ENCODE measurements at places on chromosomes 1 and 21. TPM values are rescaled to one million over a fixed set of nuclear protein-coding genes. Genes with fewer than 3 reads are reported as not detected.
A peak's percentile ranks its signal among the peaks of the same experiment; 100 is the strongest.

LAMB3 gene
- 13.7 TPM for total RNA-seq

DNA sequence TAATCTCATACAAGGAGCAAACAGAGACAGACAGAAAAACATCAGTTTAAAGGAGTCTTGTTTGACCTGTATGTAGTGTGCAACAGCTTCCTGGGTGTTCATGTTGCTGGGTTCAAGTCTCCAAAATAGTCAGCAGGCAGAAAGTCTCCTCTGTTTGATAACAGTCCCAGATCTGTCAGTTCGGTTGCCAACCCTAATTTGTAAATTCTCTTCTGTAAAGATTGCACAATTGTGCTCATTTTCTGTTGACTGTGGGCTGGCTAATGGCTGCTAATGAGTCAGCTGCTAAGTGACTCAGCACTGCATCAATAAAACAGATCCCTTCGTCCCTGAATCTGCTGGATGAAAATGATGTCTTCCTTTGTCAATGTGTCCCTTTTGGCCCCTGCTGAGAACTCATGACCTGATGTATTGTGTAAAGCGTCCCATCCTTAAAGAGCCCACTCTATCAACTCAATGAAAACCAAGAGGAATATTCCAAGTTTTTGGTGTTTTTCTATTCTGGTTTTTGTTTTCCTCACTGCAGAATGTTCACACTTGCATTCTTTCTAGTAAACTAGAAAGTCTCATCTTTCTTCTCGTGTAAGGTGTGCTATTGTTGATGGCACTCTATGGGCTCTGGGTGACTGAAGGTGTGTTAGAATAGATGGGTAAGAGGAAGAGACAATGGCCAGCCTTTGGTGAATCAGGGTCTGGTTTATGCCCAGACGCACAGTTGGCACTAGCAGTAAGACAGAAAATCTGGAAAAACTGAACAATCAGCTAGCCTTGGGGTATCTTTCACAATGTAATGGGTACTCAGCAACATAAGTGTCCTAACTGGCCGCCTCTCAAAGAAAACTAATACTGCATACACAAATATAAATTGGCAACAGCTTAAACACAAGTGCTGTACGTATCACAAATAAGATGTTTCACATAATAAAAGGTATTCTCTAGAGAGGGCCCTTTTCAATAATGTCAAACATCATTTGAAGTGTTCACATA is 75.1 kb upstream of the SIPA1L2 start:
- peak; percentile 84 for DNase-seq

DNA sequence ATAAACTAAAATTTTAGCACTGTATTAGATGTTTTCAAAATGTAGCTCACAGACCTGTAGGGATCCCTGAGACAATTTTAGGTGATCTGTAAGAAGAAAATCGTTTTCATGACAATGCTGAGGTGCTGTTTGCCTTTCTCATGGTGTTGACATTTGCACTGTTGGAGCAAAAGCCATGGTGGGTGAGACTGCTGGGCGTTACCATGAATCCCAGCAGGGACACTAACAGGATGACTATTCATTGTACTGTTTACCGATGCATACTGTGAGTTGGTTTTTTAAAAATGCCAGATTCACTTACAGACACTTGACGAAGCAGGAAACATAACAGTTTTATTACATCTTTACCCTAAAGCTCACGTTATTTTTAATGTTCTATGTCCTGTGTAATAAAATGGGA is 468.5 kb downstream of the PCP4 start:
- no peak for DNase-seq

GRCh38 chr1:5881526-5882222 is 110.6 kb downstream of the NPHP4 start:
- DNase-seq: no peak

DNA sequence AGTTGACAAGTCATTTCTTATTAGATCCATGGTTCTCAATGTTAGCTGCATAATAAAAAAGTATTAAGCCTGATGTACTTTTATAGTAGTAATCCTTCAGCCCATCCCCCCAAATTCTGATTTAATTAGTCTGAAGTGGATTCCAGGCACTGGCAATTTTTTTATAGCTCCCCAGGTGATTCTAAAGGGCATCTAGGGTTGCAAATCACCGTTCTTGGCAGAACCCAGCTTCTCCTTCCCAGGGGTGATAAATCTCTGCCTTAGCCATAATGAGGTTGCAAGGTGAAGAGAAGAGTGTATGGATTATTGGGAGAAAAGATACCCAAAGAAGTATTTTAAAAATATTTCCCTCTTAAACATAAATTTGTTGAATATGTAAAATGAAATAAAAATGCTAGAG is 43.0 kb upstream of the RXRG start:
- DNase-seq: no peak

S100B gene
- total RNA-seq: not detected

GBP6 gene
- not detected for total RNA-seq

DNA sequence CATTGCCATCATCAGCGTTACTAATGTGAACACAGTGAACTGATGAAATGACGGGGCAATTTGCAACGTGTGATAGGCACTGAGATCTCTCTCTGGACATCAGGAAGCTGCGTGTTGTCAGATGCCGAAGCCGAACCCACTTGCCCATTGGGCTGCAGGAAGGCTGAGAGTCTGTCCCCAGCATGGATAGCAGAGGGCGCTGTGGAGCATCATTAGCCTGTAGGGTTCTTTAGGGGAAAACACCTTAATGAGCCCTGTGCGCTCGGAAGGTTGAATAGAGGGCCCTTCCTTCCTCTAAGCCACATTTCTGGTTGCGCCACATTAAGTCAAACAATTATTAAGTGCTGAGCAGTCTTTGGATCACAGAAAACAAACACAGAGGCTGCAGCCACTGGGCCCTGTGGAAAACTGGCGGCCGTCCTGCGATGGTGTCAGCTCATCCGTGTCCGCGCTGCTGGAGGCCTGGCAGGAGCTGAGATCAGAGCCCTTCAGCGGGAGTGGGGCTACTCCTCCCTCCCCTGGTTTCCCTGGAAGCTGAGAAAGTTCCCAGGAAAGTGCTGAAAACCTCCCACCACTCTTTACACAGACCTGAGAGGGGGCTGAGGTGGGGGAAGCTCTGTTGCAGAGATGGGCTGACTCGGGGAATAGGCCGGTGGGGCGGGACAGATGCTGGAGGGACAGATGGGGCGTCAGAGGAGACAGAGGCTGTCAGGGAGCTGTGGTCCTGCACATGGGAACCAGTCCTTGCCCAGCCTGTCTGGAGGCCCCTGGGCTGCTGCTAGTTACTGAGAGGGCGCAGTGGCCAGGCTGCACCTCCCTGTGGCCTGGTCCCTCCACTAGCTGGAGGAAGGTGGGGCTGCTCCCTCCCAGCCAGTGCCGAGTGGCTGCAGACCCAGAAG is 12.7 kb downstream of the TFF2 start:
- DNase-seq: peak; percentile 50

DNA sequence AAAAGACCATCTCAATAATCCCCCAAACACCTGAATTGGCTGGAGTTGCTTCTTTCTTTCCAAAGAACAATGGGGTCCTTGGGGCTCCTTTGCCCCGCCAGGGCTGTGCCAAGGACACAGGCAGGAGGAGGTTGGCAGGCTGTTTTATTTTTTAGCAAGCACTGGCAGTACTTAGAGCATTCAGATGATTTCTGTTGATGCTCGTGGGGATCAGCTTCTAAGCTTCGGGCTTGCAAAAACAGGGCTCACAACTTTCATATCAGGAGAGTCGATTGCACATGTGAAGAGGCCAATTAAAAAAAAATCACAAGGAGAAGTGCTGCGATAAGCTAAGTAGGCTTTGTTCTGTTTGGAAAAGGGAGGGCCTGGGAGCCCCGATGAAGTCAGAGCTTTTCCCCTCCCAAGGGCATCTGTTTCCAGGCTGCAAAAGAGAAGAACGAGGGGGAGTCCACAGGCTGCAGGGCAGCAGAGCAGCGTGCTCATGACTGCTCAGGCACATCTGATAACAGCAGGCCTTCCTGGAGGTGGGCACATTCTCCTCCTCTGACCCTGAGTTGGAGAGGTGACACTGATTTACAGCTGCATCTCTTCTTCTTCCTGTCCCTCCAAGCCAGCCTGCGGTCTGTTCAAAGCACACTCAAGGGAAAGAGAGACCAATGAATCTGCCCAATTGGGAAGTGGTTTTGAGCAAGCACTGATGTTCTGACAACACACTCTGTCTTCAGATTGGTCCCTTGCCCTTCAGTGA is 27.3 kb upstream of the BCAR3 start:
- DNase-seq: no peak

ATP1A4 gene
- total RNA-seq: not detected

DNA sequence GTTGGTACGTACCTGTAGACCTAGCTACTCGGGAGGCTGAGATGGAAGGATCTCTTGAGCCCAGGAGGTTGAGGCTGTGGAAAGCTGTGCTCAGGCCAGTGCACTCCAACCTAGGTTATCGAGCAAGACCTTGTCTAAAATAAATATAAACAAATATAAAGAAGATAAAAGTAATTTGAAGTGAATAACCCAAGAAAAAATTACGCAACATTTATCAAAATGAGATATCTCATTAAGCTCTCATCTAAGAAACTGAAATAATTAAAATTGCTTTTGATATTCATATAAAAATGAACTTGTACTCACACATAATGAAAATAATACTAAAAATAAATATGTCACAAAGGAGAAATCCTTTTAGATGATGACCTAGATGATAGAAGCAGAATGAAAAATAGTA is 647.1 kb upstream of the NCAM2 start:
- DNase-seq: no peak

DNA sequence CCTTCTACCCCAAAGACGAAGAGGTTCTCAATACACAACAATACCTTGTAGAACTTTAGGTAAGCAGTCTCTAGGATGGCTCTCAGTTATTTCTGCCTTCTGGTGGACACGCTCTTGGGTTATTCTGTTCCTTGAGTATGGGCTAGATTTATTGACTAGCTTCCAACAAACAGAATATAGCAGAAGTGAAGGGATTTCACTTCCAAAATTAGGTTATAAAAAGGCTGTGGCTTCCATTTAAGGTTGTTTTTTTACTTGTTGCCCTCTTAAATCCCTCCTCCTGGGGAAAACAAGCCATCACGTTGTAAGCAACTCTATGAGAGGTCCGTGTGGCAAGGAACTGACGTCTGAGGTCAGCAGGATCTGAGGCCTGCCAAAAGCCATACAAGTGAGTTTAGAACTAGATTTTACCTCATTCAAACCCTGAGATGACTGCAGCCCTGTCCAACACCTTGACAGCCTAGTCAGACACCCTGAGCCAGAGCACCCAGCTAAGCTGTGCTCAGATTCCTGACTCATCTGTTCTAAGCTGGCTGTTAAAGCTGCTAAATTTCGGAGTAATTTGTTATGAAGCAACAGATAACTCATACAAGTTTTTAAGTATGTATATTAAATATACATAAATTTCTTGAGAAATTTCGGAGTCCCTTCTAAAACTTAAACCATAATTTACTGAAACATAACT is 12.7 kb downstream of the SSX2IP start:
- DNase-seq: no peak

DNA sequence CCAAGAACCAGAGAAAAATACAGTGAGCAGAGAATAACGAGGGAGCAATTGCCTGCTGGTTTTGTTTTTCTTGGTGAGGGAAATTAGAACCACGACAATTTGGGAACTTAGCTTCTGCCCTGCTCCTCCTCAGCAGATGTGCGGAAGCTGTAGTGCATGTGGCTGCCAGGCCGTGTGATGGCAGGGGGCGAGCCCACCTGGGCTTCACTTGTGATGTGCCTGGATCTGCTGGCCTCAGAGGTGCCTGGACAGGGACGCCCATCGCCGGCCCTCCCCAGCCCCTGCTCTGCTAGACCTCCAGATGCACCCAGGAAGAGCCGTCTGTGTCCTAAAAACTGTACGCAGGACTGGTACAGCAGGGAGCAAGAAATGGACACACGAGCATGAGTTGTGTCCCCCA is 28.5 kb upstream of the C1orf174 start:
- DNase-seq: no peak

LCE2B gene
- total RNA-seq: not detected

- DNase-seq: no peak
Measured at GRCh38 chr1:50328552-50328951, 94.7 kb downstream of the DMRTA2 start.

GRCh38 chr1:66283622-66284041 is 250.3 kb upstream of the SGIP1 start:
- peak; percentile 51 for DNase-seq

DNA sequence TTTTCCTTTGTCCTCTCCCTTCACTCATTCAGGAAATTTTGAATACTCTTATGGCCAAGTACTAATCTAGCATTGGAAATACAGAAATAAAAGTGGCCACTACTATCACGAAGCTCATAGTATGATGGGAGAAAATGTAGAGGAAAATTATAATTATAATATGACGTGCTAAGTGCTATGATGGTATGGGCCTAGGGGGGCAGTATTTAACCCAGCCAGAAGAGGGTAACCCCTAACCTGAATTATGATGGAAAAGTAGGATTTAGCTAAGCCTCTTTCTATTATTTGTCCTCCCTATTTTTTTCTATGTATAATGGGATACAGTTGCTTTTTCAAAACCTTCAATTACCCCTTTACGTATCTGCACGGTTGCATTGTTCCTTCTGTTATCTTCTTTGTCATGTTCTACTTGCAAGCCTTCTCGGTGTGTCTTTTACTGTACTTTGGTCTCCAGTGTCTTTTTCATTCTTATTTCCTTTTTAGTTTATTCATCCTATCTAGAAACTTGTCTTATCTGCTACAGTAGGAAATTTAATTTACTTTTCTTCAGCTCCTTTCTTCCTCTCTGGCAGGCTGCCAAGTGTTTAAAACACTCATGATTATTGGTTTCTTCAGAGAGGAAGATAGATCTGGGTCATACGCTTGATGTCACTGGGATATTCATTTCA is 88.8 kb upstream of the GPR52 start:
- DNase-seq: no peak

Measured in A172 (cell line).